Stimulated activated CD8-positive, alpha-beta memory T cell treated with anti-CD3 and anti-CD28 coated beads, Interleukin-7, amount 100 ng/mL, for 4 hours (primary cell): ENCODE measurements at places on chromosomes 7 and 10.

- DNase-seq, result no peak
These were observed 32.1 kb upstream of the MDFIC start for GRCh38 chr7:114889646-114890285.

GRCh38 chr10:92689663-92690210, at the start of gene HHEX:
Gene HHEX (plus strand): TSS chr10:92689955. CDS start chr10:92689987, 32 bp downstream.
- DNase-seq, result no peak

- DNase-seq, result no peak
These were observed 16.8 kb upstream of the ABCB5 start for GRCh38 chr7:20598459-20599309.

DNA sequence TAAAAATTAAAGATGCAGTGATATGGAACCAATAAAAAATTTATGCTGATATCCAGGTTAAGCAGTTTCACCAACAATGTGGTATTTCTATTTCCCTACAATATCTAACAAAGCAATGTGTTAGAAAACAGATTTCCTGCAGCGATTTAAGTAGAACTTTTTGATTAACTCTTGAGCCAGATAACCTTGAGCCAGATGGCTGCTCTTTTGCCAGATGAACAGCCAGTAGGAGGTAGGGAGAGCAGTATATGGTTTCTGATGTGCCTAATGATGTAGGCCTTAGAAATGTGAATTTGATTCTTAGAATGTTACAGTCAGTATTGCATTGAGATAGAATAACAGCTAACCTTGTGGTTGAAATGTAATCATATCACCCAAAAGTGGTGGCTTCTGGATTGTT, 31.1 kb downstream of the STAMBPL1 start:
- DNase-seq, result no peak

- DNase-seq, result no peak
These were observed 51.2 kb upstream of the GTF2I start for GRCh38 chr7:74606101-74606908.

DNA sequence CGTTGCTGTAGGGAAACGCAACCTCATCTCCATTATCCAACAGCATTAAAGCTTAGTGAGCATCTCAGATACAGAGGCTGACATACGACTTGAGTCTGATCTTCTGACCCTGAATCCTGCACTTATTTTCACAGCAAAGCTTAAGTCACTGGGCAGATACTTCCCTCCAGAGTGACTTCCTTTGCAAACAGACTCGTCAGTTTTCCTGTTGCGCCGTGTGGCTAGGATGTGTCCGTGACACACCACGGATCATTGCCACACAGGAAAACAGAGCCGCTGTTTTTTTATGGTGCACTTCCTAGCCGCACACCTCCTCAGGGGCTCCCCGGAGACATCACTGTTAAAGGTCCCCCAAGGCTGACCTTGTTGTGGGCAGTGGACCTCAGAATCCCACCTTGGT, 94.9 kb upstream of the MKI67 start:
- no peak for DNase-seq
